ENCODE measurements at places on chromosomes 2 and 18.

DNA sequence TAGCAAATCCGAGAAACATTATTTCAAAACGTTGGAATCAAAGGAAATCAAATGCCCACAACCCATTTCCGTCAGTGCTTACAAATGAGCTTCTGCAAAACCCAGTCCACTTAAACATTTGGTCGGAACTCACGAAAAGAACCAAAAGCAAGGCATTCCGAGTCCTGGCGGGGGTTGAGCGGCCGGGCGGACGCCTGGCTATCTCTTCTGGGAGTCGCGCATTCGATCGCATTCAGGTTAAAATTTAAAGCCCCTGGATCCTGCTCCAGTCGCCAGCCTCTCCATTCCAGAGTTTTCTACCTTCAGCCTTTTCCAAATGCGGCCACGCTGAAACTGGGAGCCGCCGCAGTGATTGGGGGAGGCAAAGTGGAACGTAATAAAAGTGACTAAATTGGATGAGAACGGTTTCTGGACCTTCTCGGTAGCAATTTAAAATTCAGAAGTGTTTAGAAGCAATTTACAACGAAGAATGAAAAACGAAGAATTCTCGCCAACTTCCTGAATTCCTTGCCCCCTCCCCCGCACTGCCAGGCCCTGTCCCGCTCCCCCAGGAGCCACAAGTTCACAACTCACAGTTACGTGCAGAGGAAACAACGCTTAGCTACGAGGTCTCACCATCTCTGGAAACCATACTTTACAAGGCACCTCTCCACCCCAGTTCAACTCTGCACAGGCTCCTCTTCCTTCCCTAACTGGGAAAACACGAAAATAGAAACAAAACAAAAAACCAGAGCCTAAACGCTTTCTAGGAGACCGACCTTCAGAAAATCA, 1.7 kb upstream of the GATA6 start:
- DNase-seq: no peak

GRCh38 chr2:119178776-119179175, 20.2 kb upstream of the C1QL2 start:
- DNase-seq: no peak

GRCh38 chr2:184004948-184005672, 593.2 kb upstream of the ZNF804A start:
- no peak for DNase-seq

GRCh38 chr2:43518181-43518580, 77.7 kb downstream of the THADA start:
- no peak for DNase-seq

- no peak for DNase-seq
Observed at GRCh38 chr2:161796192-161796591, 172.0 kb downstream of the SLC4A10 start.

GRCh38 chr18:67363694-67364093, 152.8 kb downstream of the DSEL start:
- no peak for DNase-seq

DNA sequence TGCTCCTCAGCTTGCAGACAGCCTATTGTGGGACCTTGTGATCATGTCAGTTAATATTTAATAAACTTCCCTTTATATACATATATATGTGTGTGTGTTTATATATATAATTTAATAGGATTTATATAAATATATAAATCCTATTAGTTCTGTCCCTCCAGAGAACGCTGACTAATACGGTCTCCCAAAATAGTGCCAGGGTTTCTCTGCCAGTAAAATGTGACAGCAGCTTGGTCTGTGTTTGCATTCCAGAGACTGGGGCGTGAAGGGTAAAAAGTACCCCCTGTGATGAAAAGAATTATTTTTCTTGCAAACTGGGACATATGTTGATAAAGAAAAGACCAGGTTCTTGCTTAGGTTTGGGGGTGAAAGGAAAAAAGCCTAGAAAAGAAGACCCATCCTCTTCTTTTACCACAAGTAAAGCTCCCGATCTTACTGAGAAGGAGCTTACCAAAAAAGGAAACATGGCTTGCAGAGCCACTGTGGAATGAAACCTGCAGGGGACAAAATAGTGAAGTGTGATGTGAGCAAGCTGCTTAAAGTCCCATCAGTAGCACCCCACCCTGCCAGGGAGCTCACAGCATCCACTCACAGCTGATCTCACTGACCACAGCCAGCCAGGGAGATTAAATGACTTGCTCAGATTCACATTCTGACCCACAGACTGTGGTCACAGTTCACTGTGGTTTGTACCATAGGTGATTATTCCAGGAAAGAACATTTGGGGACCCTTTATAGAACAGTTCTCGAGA, 110.9 kb upstream of the RMP24 start:
- DNase-seq: no peak

DNA sequence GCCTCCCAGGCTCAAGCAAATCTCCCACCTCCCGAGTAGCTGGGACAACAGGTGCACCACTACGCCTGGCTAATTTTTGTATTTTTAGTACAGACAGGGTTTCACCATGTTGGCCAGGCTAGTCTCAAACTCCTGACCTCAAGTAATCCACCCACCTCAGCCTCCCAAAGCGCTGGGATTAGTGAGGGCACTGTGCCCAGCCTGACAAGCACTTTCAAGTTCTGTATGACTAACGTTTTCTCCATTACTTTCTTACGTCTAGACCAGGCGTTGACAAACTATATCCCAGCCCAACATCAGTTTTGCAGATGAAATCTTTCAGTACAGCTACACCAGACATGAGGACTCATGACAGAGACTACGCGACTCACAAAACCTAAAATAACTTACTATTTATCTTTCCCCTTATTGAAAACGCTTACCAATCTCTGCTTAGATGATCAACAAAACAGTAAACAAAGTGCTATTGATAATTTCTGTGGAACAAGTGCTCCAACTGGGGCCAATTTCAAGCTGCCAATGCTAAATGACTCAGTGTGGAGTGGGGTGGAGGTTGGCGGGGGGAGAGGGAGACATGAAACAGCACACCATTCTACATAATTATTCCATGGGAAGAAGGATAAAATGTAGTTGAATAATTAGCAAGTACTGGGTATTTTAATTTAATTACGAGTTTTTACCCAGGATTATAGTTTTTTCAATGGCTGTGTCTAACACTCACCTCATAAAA, 59.1 kb downstream of the SAP130 start:
- no peak for DNase-seq

DNA sequence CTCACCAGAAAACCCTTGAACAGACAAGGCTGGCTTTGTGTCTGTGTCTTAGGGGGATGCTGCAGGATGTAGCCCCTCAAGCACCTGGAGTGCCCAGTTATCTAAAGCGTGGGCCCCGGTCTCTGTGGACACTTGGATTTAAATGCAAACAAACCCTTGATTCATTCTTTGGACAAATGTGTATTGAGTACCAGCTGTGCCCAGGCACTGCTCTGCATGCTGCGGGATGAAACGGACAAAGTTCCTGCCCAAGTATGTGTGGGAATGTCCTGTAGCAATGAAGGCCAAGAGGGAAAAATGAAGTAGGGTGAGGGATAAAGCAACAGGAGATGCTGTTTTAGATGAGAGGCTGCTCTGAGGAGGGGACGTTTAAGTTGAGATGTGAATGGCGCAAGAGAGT, 53.9 kb downstream of the BOLA3 start:
- no peak for DNase-seq
